CD4-positive, alpha-beta T cell treated with Interleukin-2 at 100 ng/mL for 4 hours (primary cell): ENCODE measurements at places on chromosomes 6 and 20.
A peak's percentile ranks its signal among the peaks of the same experiment; 100 is the strongest.

DNA sequence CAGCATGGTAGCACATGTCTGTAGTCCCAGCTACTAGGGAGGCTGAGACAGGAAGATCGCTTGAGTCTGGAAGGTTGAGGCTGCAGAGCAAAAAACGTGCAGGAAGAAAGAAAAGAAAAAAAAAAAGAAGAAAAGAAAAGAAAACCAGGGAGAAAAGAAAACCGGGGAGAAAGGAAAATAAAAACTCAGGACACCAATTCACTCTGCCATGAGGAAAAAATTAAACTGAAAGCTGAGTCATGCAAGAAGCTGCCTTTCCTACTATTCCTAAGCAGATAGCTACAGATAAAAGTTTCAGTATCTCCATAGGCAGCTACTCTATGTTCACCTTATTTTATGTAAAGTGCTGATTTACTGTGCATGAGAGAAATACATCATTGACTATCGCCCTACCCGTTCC, 10.5 kb downstream of the PTGIS start:
- no peak for DNase-seq

- no peak for DNase-seq
Measured at GRCh38 chr20:24910461-24910860, 38.6 kb upstream of the CST7 start.

GRCh38 chr6:1384549-1385128, 4.7 kb upstream of the FOXF2 start:
- no peak for DNase-seq

DNA sequence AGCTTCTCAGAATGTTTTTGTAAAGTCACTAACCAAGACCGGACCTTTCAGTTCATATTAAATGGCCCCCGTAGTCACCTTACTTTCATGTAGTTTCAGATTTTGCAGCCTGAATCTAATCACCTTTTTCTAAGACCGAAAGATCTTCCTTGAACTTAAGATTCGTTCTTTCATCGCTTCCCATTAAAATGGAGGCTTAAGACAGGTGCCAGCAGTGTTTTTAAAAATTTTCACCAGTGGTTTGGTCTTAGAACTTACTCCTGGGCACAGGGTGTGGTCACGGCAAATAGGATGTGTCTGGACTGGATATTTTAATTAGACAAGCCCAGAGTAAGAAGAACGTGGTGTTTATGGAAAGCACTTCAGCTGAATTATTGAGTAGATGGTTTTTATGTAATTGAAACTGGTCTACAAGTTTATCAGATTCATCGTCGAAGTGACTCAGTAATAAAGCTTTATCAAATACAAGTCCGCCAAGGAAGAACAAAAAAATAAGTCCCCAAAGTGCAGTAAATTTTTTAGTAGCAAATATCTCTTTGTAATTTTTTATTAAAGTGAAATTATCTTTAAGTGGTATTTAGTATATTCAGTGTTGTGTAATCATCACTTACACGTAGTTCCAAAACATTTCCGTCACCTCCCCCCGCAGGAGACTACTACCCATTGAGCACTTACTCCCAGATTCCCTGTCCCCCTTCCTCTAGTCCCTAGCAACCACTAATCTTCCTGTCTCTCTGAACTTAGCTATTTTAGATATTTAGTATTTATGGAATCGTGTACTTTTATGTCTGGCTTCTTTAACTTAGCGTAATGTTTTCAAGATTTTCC, 868 bp downstream of the SRSF3 start:
- DNase-seq, result peak; percentile 34

DNA sequence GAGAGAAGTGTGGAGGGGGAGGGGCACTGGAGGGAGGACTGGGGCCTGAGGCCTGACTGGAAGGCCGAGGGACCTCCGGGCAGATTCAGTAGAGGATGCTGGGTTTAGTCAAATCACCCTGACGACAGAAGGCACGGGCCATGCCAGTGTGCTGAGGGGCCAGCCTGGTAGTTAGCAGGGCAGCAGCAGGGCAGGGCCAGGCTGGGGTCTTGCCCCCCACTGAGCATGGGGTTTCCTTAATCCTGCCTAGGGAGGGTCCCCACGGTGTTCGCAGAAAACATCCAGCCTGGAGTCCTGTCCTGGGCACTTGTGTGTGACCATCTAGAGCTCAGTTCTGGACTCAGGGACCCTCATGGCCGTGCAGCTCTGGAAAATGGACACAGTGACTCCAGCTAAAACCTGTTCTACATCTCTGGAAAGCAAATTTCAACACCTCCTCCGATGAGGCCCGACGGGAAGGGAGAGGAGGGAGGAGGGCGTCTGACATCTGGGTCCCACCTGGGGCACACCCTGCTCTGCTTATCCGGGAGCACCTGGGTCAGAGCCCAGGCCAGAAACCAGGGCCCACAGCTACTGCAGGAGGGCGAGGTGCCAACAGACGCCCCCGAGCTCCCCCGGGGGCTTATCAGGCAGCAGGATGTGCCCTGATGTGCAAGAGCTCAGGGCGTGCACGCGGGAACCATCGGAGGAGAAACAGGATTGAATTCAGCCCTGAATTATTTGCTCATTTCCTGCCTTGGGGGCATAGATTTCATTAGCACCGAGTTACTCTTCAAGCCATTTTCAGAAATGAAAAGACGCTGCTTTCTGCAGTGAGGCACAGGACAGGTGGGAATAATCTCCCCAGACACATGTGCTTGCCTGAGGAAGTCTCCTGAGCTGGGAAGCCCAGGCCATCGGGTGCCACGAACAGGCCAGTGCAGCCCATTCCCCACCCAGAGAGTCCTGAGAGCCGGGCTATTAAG, 78.0 kb upstream of the MPC1 start:
- DNase-seq, result no peak

- DNase-seq, result no peak
Measured at GRCh38 chr20:63966172-63966943, 3.4 kb downstream of the ZNF512B start.

- DNase-seq, result no peak
Measured at GRCh38 chr6:34457382-34457741, 8.5 kb upstream of the PACSIN1 start.

DNA sequence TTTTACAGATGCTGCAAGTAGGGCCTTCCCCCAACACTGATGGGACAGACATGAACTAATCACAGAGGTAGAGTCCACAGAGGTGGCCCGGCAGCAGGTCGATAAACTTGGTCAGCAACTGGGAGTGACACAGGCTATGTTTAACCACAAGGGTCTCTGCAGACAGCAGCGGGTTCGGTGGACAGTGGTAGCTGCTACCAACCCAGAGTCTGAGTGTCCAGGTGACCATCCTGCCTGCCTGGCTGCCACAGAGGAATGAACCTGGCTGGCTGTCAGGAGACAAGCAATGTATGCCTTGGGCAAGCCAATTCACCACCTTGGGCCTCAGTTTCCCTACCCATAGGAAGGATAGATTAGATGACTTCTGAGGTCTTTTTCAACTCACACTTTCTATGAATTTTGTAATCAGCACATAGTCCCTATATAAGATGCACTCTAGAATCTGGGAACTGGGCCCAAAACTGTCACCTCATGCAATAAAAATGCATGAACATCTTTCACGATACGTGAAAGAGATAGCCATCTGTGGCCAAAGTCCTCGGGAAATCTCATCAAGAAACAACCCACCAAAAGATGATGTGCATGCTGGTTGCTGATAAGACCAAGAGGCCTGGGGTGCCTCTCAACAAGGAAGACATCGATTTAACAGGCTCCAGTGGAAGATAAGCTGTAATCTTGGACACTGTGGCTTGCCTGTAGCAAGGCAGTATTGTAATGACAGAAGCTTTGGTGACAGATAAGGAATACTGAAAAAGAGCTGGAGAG, 30.5 kb downstream of the MDGA1 start:
- no peak for DNase-seq

DNA sequence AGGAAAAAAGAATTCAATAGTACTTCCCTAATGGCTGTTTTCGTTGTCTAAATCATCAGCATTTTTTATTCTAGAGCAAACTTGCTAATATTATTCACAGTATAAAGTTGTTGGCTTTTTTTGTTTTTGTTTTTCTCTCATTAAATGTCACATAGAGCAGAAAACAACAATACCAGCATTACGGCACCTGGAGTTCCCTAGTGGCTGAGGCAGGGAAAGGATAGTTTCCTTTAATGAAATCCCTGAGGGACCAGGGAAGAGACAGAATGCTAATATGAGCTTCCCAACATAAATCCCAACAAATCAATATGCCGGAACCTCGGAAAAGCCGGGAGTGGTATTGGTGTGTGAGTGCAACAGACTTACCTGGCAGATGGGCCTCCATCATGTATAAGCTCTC, 235.2 kb upstream of the ASCC3 start:
- no peak for DNase-seq

- no peak for DNase-seq
Measured at GRCh38 chr20:25243416-25243979, 4.4 kb upstream of the PYGB start.

GRCh38 chr6:84979541-84979940, 215.1 kb upstream of the TBX18 start:
- DNase-seq, result no peak

DNA sequence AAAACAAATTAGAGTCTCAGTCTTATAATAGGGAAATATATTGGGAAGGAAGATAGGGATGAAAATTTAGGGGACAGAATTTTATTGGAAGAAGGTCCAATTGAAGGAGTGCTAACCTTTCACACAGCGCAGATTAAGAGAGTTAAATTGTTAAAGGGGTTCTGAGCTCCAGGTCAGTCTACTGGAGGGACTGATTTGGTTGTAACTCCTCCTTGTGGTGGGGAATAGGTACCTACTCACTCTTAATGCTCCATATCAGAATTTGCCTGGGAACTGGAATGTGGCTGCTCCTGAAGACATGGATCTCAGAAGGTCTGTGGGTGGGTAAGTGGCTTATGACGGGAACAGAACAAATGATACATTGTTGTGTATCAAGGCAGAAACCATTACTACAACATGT, 143.5 kb downstream of the FLRT3 start:
- DNase-seq, result no peak
